ENCODE measurements at places on chromosomes 5 and 9.

- no peaks in the 10 kb centered on the region for H3K27me3 ChIP-seq
- H3K4me3 ChIP-seq = no peak overlapping the region
- no peaks in the 10 kb centered on the region for H3K4me1 ChIP-seq
Observed at GRCh38 chr5:44538797-44539601, 149.8 kb upstream of the FGF10 start.

- H3K27me3 ChIP-seq = no peaks in the 10 kb centered on the region
- no peak overlapping the region for H3K4me3 ChIP-seq
- no peak overlapping the region for H3K27ac ChIP-seq
- H3K4me1 ChIP-seq = no peaks in the 10 kb centered on the region
- DNase-seq = peak; percentile 49
Observed at GRCh38 chr5:151048526-151048925, 28.1 kb downstream of the GPX3 start.

DNA sequence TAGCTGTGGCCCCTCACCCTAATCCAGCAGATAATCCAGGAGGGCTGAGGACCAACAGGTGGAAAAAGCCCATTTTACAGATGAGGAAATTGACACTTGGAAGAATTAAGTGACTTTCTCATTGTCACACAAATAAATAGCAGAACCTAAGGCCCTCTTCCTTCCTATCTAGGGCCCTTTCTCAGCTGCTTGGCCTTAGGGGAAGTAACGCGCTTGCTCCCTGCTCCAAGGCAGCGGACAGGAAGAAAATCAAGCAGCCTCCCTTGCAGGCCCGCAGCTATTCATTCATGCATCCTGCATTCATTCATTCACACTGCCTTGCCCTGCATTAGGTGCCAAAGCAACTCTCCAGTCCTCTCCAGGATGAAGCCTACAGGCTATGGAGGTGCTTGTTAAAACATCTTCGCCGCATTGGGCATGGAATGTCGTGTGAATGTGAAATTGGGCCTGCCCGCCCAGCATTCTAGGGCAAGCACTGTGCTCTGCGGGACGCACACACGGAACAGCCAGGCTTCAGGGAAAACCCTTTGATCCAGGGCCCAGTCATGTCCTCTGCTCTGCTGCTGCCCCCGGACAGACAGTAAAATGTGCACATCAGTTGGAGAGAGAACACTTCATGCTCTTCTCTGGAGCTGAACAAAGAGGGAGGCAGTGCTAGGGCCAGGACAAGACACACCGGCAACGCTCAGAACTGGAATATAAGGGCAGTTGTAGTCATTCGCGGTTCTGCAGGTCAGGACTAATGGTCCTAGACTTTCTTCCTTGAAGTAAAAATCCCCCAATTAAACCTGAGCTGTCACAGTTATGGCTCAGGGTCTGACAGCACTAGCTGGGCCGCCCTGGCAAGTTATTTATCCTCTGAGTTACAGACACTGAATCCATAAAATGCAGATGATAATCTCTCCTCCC is 166.0 kb downstream of the COL23A1 start:
- DNase-seq = peak; percentile 67
- H3K4me3 ChIP-seq = no peak overlapping the region
- no peaks in the 10 kb centered on the region for H3K27me3 ChIP-seq
- peaks cover 9% of the 10 kb centered on the region for H3K4me1 ChIP-seq
- H3K36me3 ChIP-seq = no peaks in the 10 kb centered on the region

- H3K4me1 ChIP-seq = no peaks in the 10 kb centered on the region
- no peaks in the 10 kb centered on the region for H3K27me3 ChIP-seq
- H3K27ac ChIP-seq = no peak overlapping the region
- DNase-seq = peak; percentile 73
- H3K4me3 ChIP-seq = no peak overlapping the region
Observed at GRCh38 chr9:78967596-78968217, 604.1 kb upstream of the TLE4 start.

- H3K36me3 ChIP-seq = no peaks in the 10 kb centered on the region
- H3K4me1 ChIP-seq = no peaks in the 10 kb centered on the region
- H3K27ac ChIP-seq = no peak overlapping the region
- no peak for DNase-seq
- H3K4me3 ChIP-seq = no peak overlapping the region
Observed at GRCh38 chr9:112970939-112971338, 41.1 kb downstream of the ZNF883 start.

- no peak overlapping the region for H3K4me3 ChIP-seq
- H3K4me1 ChIP-seq = peaks cover 38% of the 10 kb centered on the region
- peaks cover 12% of the 10 kb centered on the region for H3K36me3 ChIP-seq
Observed at GRCh38 chr9:127543221-127543620, 68.9 kb upstream of the STXBP1 start.

GRCh38 chr5:74239261-74239660 is 401.3 kb downstream of the ENC1 start:
- H3K27me3 ChIP-seq = no peaks in the 10 kb centered on the region
- H3K27ac ChIP-seq = no peak overlapping the region
- H3K4me1 ChIP-seq = peaks cover 16% of the 10 kb centered on the region
- no peak for DNase-seq
- no peaks in the 10 kb centered on the region for H3K36me3 ChIP-seq
- H3K4me3 ChIP-seq = no peak overlapping the region

DNA sequence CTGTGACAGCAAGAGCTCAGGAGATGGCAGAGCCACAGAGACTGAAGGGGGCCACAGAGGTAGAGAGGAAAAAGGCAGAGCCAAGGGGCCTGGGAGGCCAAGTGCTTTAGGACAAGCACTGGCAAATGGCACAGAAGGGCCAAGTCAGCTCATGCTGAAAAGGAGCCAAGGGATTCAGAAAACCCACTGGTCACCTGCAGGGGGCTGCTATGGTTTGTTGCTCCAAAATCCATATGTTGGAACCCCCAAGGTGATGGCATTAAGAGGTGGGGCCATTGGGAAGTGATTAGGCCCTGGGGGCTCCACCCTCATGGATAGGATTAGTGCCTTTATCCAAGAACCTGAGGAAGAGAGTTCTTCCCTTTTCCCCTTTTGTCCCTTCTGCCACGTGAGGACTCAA is 165.4 kb downstream of the ARSB start:
- H3K4me3 ChIP-seq = no peak overlapping the region
- H3K27me3 ChIP-seq = no peaks in the 10 kb centered on the region
- no peak for DNase-seq
- no peak overlapping the region for H3K27ac ChIP-seq

GRCh38 chr5:14599476-14600127 is 18.0 kb downstream of the OTULINL start:
- H3K4me3 ChIP-seq = no peak overlapping the region
- no peak overlapping the region for H3K27ac ChIP-seq
- DNase-seq = no peak

DNA sequence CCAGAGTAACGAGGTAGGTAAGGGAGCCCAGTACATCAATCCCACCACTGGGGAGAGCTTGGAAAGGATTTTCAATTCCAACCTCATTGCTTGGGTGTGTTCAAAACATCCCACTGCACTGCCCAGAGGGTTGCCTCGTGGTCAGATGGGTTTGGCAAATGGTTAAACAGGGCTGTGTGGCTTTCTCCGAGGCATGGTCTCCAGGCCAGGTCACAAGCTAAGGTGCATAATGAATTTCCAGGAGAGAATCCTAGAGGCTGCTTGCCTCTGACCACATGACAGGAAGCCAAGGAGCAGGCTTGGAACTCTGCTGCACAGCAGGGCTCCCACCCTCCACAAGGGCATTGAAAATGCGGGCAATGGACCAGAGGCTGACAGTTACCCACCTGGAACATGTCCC is 51.6 kb downstream of the DAP start:
- peaks cover 28% of the 10 kb centered on the region for H3K4me1 ChIP-seq
- no peaks in the 10 kb centered on the region for H3K27me3 ChIP-seq
- no peak overlapping the region for H3K4me3 ChIP-seq
- DNase-seq = no peak
- peaks cover 12% of the 10 kb centered on the region for H3K36me3 ChIP-seq

GRCh38 chr9:109408759-109409462 is 88.1 kb upstream of the EPB41L4B start:
- H3K4me1 ChIP-seq = no peaks in the 10 kb centered on the region
- DNase-seq = no peak
- no peaks in the 10 kb centered on the region for H3K36me3 ChIP-seq
- H3K27ac ChIP-seq = no peak overlapping the region
- H3K4me3 ChIP-seq = no peak overlapping the region

GRCh38 chr5:88964831-88965230 is 81.8 kb upstream of the MEF2C start:
- H3K4me1 ChIP-seq = no peaks in the 10 kb centered on the region
- no peak overlapping the region for H3K4me3 ChIP-seq
- DNase-seq = no peak
- H3K27ac ChIP-seq = no peak overlapping the region
- no peaks in the 10 kb centered on the region for H3K36me3 ChIP-seq

DNA sequence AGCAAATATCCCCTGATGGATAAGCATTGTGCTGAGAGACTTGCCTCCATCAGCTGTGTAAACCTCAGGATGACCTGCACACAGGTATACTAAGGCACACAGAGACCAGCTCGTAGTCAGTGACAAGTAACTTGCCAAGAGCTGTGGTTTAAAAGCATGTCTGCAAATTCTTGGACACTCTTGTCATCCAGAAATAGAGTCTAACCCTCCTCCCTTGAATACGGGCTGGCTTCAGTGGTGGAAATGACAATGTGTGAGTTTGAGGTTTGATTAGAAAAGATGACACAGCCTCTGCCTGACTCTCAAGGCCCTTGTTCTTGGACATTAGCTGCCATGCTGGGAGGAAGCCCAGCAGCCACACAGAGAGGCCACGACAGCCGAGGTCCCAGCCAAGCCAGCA is 114.4 kb downstream of the GADD45G start:
- no peak overlapping the region for H3K4me3 ChIP-seq
- H3K4me1 ChIP-seq = peaks cover 12% of the 10 kb centered on the region
- peak; percentile 52 for DNase-seq
- H3K27ac ChIP-seq = no peak overlapping the region
- H3K36me3 ChIP-seq = no peaks in the 10 kb centered on the region

GRCh38 chr5:93608855-93609254 is 25.8 kb downstream of the NR2F1 start:
- H3K4me3 ChIP-seq = no peak overlapping the region
- no peak overlapping the region for H3K27ac ChIP-seq
- no peaks in the 10 kb centered on the region for H3K36me3 ChIP-seq
- H3K27me3 ChIP-seq = peaks cover 40% of the 10 kb centered on the region
- DNase-seq = no peak

GRCh38 chr9:17750269-17750668 is 171.4 kb downstream of the SH3GL2 start:
- no peak for DNase-seq
- H3K27ac ChIP-seq = no peak overlapping the region
- H3K36me3 ChIP-seq = no peaks in the 10 kb centered on the region
- H3K4me1 ChIP-seq = no peaks in the 10 kb centered on the region

- no peaks in the 10 kb centered on the region for H3K4me1 ChIP-seq
- H3K27ac ChIP-seq = no peak overlapping the region
- no peaks in the 10 kb centered on the region for H3K36me3 ChIP-seq
- no peaks in the 10 kb centered on the region for H3K27me3 ChIP-seq
- H3K4me3 ChIP-seq = no peak overlapping the region
Observed at GRCh38 chr5:167063116-167063515, 1228.3 kb upstream of the WWC1 start.

DNA sequence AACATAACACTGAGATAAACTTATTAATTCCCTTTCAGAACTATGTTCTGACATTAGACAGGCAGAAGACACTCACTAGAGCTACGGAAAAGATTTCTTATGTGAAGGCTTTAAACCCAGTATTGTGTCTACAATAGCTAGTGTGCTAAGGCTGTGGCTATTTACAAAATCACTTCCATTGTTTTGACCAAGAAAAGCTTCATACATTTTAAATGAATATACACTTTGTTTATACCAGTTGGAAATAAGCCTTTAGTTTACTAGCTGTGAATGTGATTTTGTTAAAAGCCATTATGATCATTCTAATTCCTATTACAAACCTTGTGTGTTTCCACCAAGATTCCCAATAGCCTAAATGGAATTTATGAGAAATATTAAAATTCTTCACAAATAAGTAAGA is 83.0 kb downstream of the AGTPBP1 start:
- no peaks in the 10 kb centered on the region for H3K27me3 ChIP-seq
- no peak overlapping the region for H3K4me3 ChIP-seq
- DNase-seq = no peak
- no peak overlapping the region for H3K27ac ChIP-seq
- no peaks in the 10 kb centered on the region for H3K4me1 ChIP-seq
- H3K36me3 ChIP-seq = no peaks in the 10 kb centered on the region

- H3K4me3 ChIP-seq = no peak overlapping the region
- H3K27ac ChIP-seq = peak overlapping the region; percentile 68
- H3K36me3 ChIP-seq = no peaks in the 10 kb centered on the region
- no peaks in the 10 kb centered on the region for H3K27me3 ChIP-seq
- peaks cover 3% of the 10 kb centered on the region for H3K4me1 ChIP-seq
Observed at GRCh38 chr5:66661149-66661548, 65.0 kb downstream of the MAST4 start.

DNA sequence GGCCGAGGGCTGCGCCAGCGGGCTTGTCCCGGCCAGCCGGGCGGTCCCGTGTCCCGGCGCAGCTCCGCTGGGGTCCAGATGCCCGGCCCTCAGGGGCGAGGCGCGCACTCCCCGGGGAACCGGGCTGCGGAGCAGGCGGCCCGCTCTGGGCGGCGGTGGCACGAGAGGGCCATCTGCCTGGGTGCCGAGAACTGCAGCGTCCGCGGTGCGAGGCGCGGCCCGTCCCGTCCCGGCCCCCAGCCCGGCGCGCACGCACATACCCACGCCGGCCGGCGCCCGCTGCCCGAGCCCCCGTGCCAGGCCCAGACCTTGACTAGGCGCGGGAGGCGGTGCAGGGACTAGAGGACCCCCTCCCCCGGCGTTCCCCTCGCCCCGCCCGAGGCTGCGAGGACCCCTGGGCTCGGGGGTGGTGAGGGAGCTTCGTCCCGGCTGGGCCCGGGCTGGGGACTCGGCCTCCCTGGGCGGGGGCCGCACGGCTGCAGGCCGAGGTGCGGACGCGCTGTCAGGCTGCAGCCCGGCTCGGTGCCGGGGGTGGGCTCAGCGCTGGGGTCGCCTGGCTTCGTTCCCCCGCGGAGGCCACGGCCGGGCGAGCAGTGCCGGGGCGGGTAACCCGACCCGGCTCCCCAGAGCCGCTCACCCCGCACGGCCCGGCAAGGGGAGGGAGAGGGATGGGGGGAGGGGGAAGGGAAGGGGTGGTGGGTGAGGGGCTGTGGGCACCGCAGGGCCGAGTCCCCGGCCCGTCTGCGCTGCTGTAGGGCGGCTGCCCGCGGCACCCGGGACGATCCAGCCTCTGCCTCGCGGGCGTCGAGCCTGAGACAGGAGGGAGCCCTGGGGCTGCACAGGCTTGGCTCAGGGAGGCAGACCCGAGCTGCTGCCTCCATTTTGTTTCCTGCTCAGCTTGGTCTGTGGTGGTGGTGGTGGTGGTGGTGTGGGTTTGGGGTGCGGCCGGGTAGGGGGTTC is 1.2 kb upstream of the NSD1 start:
- H3K27ac ChIP-seq = peak overlapping the region; percentile 89
- H3K27me3 ChIP-seq = no peaks in the 10 kb centered on the region
- DNase-seq = peak; percentile 46
- peaks cover 18% of the 10 kb centered on the region for H3K4me1 ChIP-seq
- H3K36me3 ChIP-seq = peaks cover 8% of the 10 kb centered on the region

DNA sequence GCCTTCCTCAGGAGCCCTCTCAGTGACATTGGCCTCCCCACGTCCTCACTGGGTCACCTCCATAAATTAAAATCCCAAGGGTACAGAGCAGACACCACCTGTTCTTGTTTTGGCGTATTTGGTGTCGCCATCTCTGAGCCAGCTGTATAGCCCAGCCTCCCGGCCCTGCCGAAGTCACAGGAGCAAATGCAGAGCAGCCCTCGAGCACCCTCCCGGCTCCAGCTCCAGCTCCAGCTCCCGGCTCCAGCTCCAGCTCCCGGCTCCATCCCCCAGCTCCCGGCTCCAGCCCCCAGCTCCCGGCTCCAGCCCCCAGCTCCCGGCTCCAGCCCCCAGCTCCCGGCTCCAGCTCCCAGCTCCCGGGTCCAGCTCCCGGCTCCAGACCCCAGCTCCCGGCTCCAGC is 74.3 kb downstream of the ZNF354C start:
- H3K36me3 ChIP-seq = peaks cover 32% of the 10 kb centered on the region
- H3K27me3 ChIP-seq = no peaks in the 10 kb centered on the region
- no peak overlapping the region for H3K4me3 ChIP-seq
- no peak for DNase-seq
- no peak overlapping the region for H3K27ac ChIP-seq
